ENCODE measurements at places on chromosomes 7 and 10.

GRCh38 chr10:86344714-86345161, 21.9 kb downstream of the GRID1 start:
- no peak for DNase-seq

DNA sequence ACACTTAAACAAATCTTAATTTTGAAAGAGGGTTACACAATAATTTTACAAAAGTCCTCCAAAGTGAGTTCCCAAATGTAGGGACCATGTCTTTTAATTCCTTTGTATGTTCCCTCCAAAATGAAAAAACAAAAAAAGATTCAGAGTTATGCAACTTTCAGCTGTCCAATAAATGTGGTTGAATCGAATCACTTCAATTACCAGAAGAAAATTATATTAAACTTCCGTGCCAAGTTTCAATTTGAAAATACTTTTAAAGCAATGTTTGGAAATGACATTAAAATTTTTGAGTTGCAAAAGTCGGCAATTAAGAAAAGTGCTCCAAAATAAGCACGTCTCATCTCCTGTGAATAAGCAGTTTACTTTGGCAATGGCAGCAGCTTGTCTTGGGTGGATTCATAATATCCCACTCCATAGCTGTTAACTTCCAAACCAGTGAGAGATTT, 60.3 kb upstream of the C1GALT1 start:
- no peak for DNase-seq

- DNase-seq: no peak
These were observed 59.0 kb upstream of the NPVF start for GRCh38 chr7:25287291-25287690.

GRCh38 chr10:124701435-124701834, 42.7 kb downstream of the FAM53B start:
- no peak for DNase-seq

- DNase-seq: no peak
These were observed 81.1 kb downstream of the XRCC2 start for GRCh38 chr7:152594801-152595200.

DNA sequence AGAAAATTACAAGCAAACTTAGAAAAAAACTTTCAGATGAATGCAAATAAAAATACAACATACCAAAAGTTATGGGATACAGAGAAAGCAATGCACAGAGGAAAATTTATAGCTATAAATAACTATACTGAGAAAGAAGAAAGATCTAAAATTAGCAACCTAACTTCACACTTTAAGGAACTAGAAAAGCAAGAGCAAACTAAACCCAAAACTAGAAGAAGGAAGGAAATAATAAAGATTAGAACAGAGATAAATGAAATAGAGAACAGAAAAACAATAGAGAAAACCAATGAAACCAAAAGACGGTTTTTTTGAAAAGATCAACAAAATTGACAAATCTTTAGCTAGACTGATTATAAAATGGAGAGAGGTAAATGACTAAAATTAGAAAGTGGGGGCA, 9.6 kb upstream of the STRA8 start:
- no peak for DNase-seq

GRCh38 chr7:41054960-41055661, 647.8 kb downstream of the INHBA start:
- no peak for DNase-seq

- no peak for DNase-seq
These were observed 526.1 kb downstream of the CALN1 start for GRCh38 chr7:71886046-71886445.

DNA sequence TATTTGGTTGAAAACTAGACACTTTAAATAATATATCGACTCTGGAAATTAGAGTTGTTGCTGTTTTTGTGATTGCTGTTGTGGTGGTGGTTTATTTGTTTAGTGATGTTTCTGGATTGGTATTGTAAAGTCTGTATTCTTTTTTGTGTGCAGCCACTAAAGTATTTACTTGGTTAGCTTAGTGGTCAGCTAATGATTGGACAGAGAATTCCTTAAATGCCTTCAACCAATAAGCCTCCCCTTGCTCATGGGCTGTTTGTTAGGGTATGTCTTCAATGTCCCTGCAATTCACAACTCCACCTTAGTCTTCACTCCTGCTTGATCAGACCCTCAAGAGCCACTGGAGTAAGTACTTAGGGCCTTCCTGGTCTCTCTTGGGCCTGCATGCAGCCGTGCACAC, 71.0 kb downstream of the PAXIP1 start:
- DNase-seq: no peak

DNA sequence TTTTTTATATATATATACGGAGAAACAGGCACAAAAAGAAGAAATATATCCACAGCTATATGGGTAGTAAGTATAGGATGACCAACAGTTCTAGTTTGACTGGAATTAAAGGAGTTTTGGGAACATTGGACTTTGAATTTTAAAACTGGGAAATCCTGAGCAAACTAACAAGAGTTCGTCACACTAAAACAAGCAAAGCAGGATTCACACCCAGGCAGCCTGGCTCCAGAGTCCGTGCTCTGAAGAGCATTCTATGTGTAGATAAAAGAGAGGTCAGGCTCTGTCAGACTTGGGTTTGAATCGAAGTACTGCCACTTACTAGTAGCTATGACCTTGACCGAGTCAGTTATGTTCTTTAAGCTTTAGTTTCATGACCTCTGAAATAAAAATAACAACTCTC, 191.0 kb downstream of the DNAH11 start:
- DNase-seq: no peak

DNA sequence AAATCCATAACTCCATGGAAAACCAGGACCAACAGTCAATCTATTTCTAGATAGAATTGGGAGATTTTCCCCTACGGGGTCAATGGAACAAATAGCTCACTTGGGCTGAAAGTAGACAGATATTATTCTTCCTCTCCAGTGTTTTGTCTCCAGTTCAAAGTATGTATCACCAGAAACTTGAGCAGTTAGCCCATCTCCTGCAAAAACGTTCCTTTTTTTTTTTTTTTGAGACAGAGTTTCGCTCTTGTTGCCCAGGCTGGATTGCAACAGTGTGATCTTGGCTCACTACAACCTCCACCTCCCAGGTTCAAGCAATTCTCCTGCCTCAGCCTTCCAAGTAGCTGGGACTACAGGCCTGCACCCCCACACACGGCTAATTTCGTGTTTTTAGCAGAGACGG, 390.0 kb upstream of the AUTS2 start:
- no peak for DNase-seq

DNA sequence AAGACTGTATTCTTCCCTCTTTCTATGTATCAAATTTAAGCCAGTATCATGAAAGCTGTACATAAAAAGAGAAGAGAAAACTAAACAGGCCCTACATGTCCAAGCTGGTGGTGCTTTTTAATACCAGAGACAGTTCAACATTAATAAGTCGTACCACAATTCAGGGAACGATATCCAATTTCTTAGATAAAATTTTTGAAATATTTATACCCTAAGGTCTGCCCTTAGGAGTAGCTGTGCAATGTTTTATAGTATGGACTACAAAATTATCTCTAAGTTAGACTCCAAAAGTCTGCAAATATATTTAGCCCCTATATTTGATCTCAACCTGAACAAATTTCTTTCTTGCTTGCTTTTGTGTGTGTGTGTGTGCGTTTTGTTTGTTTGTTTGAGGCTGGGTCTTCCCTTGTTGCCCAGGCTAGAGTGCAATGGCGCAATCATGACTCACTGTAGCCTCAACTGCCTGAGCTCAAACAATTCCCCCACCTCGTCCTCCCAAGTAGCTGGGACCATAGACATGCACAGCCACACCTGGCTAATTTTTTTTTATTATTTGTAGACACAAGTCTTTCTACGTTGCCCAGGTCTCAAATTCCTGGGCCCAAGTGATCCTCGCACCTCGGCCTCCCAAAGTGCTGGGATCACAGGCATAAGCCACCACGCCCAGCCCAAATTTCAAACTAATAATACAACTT, 13.2 kb downstream of the ARHGAP19 start:
- DNase-seq: no peak

GRCh38 chr7:73645643-73646174, 21.4 kb upstream of the MLXIPL start:
- DNase-seq: no peak

GRCh38 chr10:116627386-116627933, 6.7 kb downstream of the PNLIPRP2 start:
- no peak for DNase-seq

DNA sequence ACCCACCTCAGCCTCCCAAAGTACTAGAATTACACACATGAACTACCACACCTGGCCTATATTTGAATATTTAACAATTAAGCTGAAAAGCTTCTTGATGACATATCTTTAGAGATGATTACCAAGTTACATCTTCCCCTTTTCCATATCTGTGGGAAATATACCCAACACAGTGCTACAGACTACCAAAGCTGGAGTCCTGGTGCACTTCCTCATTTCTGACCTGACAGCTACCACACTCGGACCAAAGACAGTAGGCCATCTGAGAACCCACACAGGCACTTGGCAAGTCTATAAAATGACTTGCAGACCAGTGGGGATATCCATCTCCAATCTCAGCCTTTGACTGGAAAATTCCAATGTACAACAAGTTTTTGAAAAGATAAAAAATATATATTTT, 270.4 kb upstream of the KLF14 start:
- no peak for DNase-seq

DNA sequence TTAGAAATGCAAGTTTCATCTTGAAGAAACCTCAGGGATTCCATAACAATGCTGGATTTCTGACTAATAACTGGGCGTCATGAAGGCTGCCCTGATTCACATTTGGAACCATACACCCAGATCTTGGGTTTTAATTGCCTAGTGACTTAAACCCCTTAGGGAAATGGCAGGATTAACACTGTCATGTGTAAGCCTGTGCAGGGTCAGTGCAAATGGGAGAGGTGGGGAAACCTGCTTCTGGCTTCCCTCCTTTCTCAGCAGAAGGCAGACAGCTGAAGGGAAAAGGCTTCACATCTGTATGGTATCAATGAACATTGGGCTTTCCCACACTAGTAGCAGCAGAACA, 364.2 kb downstream of the ANKRD30A start:
- DNase-seq: no peak

DNA sequence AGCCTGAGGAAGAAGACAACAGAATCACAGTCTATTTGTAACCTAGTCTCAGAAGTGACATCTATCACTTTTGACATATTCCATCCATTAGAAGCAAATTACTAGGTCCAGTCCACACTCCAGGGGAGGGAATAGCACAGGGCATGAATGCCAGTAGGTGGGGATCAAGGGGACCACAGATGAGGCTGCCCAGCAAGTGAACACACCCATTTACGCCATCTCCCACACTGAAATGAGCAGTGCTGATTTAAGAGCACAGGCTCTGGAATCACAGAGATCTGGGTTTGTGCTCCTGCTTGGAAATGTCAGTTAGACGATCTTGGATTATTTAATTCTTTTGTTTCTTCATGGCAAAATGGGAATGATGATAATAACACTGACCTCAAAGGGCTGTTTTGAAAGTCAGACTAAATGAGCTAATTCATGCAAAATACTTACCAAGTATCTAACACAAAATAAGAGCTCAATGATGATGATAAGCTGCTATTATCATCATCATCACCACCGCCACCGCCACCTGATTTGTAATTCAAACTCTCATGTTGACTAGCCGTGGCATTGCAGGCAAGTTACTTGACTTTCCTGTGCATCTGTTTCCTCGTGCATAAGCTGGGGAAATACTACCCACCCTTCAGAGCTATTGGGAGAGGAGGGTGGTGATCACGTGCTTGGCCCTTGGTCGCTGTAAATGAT, 138.9 kb upstream of the KLF14 start:
- no peak for DNase-seq

DNA sequence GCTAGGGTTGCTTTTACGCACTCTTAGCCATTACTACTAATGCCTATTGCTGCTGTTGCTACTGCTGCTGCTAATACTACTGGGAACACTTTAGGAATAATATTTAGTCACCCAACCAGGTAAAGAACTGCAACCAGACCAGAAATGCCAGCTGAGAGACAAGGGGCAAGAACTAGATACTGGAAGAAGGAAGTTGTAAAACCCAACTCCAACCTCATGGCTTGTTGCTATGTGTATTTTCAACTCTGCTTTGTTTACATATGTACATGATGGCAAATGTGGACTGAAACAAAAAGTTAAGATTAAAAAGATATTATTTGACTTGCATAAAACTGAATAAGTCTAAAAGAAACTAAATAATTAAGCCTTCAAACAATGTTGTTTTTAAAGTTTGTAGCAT, 177.7 kb downstream of the GNAT3 start:
- no peak for DNase-seq

GRCh38 chr10:47441938-47442337, 42.0 kb downstream of the ANXA8 start:
- no peak for DNase-seq

- no peak for DNase-seq
These were observed 115.6 kb upstream of the AUTS2 start for GRCh38 chr7:69482676-69483075.

DNA sequence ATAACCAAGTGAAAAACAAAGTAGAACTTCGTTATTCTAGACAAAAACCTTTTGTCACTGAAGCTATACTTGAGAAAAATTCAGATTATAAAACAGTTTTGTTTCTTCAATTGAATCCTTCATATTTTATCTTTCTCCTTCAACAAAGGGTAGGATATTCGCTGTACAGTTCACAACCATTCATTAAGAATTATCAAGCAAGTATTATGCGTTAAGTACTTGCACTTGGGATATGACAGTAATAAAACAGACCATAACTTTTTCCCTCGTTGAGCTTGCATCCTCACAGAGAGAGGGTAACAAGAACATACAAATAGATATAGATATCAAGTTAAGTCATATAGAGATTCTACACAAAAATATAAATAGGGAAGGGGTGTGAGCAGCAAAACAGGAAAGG, 61.2 kb upstream of the MEOX2 start:
- no peak for DNase-seq

DNA sequence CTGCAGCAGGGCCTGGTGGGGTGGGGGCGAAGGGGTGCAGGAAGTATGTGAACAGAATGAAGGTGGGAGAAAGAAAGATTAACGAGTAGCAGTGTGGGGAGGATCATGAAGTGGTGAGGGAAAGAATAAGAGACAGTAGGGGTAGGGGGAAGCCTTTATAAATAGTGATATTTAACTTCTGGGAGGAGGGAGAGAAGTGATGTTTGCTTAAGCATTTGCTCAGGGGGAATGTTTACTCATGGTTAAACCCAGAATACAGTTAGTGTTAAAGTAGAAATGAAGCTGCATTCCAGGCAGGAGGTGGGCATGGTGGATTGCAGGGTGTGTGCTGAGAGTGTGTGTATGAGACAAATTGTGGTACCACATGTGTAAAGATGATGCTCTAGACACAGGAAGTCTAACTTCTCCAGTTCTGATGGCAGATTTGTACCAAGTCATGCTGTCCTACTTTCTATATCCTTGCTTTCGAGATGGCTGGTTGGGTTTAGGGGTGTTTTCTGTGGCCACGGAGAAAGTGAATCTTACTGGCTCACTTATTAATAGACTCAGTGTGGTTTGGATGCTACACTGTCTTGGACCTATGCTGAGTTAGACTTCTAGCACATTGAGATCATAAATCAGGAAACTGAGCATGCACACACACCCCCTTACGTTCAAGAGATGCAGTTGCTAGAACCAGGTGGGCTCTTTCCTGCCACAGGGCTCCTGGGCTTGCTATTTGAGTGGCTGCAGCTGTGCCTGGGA, 10.6 kb upstream of the DNMBP start:
- DNase-seq: no peak

GRCh38 chr7:142083605-142084004, 27.9 kb upstream of the MGAM2 start:
- no peak for DNase-seq
